ELF-1 (cell line): ENCODE measurements at places on chromosomes 7 and 10.

DNA sequence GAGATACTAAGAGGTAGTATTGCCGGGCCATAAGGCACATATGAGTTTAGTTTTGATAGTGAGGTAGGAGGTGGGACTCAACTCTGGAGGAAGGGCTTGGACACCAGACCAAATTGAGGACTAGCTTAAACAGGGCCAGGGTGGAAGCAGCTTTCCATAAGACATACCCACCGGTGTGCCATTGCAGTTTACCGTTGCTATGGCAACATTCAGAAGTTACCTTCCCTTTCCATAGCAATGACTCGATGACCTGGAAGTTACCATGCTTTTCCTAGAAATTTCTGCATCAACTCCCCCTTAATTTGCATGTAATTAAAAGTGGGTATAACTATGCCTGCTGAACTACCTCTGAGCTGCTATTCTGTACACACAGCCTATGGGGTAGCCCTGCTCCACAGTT lies 10.9 kb upstream of the SNX10 start:
- no peak for DNase-seq

DNA sequence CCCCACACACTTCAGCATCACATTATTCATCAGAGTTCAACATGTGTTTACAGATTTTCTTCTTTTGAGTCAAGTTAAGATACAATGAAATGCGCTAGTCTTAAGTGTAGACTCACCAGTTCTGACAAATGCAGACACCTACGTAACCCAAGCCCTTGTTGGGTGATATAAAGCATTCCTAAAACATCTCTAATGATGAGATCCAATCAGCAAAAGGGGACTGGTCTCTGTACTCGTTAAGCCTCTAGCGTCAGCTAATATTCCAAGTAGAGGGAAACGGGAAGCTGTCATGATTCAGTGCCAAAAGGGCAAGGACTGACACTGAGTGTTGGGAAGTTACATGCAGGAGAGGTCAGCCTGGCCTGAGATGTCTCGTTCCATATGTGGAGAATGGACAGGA lies 38.7 kb upstream of the TRIL start:
- no peak for DNase-seq

- no peak for DNase-seq
Measured at GRCh38 chr7:108251700-108252099, 121.5 kb upstream of the LAMB4 start.

DNA sequence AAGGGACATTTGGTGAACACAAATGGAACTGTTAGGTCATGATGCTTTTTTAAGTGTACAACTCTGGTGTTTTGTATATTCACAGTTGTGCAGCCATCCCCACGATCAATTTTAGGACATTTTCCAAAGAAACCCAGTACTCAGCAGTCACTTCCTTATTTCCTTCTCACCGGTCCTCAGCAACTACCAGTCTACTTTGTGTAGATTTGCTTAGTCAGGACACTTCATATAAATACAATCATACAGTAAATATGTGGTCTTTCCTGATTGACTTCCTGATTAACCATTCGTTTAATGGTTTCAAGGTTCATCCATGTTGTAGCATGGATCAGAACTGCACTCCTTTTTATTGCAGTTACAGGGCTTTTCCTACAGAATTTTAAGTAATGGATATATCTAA lies 14.4 kb downstream of the SGPL1 start:
- no peak for DNase-seq

DNA sequence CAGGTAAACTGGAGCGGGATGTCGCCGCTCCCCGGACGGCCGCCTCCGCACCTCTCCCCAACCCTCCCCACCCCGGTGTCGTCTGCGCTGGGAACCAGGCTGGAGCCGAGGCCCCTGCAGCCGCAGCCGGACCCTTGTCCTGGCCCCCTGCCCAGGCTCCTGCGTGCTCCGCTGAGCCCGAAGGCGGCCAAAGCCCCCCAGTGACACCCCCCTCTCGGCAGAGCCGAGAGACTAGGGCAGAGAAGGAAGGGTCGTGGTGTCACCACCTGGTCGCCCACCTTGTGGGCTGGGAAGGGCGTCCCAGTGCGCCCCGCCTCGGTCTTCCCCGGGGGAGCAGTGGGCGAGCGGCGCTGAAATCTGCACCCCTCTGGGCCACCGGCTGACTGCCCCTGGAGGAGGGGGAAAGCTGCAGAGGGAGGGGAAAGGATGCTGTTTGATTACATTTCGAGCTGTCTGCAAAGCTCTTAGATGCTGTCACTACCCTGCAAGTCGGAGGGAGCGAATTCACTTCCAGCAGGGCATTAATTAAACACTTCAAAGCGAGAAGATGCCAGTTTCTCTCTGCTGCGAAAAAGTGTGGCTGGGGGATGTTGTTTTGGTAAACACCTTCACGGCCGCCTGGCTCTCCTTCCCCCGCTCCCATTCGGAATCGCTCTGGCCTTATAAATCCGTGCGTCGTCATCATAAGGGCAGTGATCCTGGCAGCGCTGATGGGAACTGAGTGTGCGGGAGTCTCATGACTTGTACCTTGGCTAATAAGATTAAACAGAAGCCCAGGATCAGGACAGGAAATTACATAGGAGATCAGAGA lies 622 bp downstream of the DYNC1I1 start:
- DNase-seq = peak; percentile 23

DNA sequence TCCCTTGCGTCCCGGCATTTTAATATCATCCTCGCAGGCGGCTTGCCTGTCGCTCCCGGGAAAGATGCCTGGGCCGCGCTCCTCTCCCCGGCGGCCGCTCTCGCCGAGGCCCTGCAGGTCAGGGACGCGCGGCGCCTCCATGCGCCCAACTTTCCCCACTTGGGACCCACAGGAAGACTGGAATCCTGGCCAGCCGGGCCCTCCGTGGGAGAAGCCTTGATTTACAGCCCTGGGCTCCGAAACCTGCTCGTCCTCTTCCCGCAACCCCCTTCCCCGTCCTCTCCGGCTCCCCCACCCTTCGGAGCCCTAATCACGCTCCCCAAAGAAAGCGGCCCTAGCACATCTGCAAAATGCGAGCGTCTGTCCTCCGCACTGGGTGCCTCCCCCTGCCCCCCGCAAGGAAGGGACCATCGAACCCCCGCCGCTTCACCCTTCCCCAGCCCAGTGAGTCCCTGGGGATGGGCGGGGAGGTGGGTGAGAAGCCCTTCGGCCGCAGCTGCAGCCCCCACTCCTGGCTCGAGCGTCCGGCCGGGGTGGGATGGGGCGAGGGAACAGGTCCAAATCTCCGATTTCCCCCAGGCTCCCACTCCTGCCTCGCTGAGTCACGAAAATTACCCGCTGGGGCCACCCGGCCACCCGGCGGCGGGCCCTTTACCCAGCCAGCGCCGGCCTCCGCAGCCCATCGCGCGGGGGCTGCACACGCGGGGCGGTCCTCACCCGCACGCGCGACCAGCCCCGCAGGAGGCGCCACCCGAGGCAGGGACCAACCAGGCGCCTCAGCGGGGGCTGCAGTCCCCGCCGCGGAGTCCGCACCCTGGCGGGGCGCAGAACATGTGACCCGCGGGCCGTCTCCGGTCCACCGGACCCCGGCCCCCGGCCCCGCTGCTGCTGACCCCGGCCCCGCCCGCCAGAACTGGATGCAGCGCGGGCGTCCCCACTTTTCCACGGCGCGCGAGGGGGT lies 695 bp downstream of the HSPA12A start:
- DNase-seq = no peak

GRCh38 chr7:26444555-26444954 lies 152.9 kb downstream of the SNX10 start:
- DNase-seq = no peak

- DNase-seq = no peak
Measured at GRCh38 chr10:91380873-91381256, 29.3 kb upstream of the HECTD2 start.

DNA sequence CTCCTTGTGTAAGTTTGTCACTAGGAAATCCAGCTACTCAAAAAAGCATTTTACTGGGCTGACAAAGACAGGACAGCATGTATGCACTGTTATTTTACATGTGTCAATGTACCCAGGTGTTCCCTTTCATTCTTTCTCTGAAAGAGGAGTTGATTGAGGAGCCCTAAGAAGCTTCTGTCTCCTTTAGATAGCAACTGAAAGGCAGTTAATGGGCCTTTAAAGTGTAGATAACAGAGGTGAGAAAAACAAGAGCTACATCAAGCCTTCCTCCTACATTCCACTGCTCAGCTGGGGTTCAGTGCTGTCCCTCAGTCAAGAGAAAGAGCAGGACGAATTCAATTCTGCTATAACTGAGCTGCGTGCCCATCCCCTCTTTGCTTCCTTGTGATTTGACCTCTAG lies 12.8 kb upstream of the WIPF3 start:
- DNase-seq = peak; percentile 49

DNA sequence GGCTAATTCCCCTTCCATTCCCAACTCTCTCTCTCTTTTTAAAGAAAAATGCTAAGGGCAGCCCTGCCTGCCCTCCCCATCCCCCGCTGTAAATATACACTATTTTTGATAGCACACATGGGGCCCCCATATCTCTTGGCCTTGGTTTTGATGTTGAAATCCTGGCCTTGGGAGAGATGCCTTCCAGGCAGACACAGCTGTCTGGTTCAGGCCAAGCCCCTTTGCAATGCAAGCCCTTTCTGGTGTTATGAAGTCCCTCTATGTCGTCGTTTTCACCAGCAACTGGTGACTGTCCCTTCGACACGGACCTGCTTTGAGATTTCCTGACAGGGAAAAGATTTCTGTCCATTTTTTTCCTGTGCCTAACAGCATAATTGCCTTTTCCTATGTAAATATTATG lies 3.0 kb downstream of the ADRA2A start:
- no peak for DNase-seq

DNA sequence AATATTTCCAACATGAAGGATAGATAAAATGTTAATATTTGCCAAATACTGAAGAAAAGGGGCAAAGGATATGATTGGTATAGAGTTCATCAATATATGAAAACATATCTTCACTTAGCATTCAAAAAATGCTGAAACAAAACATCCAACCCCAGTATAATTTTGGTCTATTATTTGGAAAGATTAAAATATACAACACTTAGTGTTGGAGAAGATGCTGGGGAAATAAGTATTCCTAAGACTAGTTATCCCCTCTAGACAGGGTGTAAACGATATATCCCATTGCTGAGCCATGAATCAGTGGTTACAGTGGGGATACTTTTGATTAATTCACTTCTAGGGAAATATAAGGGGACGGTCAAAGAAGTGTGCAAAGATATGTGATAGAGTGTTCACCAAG lies 187.3 kb upstream of the IMMP2L start:
- no peak for DNase-seq

GRCh38 chr7:32319012-32319382 lies 171.2 kb downstream of the LSM5 start:
- no peak for DNase-seq

GRCh38 chr7:137923380-137923779 lies 76.6 kb upstream of the DGKI start:
- no peak for DNase-seq

DNA sequence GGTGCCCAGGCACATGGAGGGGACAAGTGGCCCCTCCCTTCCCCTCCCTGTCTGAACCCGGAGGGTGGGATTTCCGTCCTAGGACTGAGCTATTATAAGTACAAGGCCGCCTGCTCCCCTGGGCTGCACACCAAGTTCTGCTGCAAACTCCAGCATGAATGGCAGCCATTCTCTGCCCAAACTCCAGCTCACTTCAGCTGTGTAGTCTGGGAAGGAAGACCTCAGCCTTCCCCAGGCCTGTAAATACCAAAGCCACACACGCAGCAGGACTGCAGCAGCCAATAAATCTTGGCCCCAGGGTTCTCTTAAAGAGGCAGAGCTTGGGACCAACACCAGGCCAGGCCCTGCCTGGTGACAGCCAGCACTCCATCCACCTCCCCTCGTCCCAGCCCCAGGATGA lies 291.3 kb upstream of the ZMIZ1 start:
- peak; percentile 83 for DNase-seq

DNA sequence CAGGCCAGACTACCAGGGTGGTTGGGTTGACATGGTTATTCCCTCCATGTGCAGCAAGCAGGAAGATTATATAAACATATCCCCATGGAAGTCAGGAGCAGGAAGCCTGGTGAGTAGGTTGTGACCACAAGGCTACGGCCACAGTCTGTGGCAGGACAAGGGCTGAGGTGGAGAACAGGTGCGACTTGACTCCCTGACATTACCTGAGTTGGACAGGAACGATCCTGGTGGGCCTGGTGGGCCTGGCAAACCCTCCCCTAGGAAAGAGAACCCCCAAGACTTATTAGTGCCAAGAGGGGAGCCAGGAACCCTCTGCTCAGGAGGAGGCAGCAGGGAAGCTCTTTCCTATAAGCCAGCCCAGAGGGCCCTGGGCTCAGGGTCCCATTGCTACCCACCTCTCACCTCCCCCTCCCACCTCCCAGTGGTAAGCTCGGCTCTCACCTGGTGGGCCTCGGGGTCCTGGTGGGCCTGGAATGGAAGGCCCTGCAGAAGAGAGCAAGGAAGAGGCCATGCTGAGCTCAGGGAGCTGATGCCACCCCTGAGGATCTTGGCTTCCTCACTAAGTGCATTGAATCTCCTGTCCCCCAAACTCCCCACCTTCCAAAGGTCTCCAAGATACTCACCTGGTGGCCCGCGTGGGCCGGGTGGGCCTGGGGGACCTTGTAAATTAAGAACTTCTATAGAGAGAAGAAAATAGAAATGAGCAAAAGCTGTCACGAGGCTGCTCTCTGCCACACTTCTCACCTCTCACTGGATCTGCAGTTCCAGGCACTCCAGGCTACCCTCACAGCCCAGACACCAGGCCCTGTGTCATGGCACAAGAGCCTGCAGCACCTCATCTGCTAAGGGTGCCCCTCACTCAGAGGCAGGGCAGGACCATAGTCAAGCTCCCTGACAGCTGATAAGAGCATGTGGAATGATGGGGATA lies 44.6 kb downstream of the COL17A1 start:
- no peak for DNase-seq

DNA sequence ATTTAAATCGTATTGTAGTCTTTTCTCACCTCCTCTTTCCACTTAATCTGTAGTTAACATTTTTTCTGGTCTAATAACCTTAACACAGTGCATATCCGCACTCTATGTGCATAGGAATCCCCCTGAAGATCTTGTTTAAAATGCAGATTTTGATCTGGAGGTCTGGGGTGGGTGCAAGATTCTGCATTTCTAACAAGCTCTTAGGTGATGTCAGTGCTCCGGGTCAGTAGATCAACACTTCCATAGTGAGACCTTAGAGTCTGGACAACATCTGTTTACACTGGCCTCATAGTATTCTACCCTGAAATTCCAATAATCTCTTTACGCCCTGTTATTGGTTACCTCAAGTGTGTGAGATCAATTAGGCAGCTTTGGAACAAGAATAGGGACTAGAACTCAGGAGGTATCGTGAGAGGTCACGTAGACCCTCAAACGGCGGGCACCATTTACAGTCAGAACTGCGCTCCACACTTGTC lies 434 bp upstream of the PLEKHA8 start:
- no peak for DNase-seq

DNA sequence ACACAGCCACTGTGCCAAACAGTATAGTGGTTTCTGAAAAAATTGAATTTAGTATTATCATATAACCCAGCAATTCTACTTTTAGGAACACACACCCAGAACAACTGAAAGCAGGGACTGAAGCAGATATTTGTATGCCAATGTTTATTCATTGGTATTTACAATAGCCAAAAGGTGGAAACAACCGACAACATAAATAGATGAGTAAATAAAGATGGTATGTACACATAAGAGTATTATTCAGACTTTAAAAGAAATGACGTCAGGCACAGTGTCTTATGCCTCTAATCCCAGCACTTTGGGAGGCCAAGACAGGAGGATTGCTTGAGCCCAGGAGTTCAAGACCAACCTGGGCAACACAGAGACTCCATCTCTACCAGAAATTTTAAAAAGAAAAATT lies 7.2 kb downstream of the CDCA7L start:
- DNase-seq = no peak

GRCh38 chr10:119501690-119502089 lies 40.8 kb downstream of the RGS10 start:
- no peak for DNase-seq
